Non-pigmented ciliary epithelial cell (primary cell): ENCODE measurements at places on chromosomes 5 and 9.

GRCh38 chr5:141960018-141960417 is 2.0 kb upstream of the PCDH12 start:
- no peak for DNase-seq

DNA sequence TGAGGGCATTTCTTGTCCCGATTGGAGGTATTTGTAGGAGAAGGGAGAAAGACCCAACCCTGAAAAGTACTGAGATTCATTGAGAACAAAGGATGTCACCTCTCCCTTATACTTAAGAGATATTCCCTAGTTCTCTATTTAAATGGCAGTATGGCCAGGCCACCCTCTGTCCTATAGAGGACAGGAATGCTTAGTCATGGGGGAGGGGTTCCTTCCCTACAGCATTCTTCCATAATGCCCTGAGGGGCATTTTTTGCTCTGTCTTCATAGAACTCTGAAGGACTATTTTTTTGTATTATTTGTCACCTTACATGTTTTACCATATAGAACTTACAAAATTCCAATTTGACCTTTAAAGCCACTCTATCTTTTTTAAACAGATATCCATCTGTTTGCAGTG is 176.3 kb downstream of the TMEM161B start:
- DNase-seq: no peak

GRCh38 chr5:32027717-32028458 is 146.2 kb downstream of the GOLPH3 start:
- DNase-seq: peak; percentile 94

DNA sequence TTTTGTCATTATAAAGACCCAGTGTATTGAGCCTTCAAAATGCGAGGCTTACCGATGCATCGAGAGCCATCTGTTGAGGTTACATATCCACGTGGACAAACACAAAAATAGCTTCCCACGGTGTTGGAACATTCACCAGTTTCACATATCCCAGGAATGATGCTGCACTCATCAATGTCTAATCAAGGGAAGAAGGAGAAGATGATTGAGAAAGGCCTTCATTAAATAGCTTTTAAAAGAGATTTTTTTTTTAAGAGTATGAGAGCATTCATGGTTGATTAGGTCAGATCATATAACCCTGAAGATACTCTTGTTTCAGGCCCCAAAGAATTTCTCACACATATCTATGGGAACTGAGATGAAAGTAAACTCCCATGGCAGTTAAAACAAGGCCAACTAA is 129.4 kb downstream of the FBN2 start:
- DNase-seq: no peak

DNA sequence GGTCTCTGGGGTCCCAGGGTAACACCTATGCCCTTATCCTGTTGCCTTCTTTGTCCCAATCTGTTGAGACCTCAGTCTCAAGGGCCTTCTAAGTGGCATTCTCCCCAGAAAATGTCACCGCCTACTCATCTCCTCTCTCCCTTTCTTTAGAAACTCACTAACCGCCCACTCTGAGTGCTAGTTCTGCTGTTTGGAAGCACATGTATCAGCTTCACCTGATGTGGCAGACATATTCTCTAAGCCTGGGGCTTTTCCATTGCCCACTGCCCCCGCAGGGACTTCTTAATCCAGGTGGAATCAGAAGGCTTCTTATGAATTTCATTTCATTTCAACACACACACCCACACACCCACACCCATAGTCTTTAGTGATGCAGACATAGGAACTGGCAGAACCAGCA is 165.1 kb downstream of the ASTN2 start:
- DNase-seq: no peak

DNA sequence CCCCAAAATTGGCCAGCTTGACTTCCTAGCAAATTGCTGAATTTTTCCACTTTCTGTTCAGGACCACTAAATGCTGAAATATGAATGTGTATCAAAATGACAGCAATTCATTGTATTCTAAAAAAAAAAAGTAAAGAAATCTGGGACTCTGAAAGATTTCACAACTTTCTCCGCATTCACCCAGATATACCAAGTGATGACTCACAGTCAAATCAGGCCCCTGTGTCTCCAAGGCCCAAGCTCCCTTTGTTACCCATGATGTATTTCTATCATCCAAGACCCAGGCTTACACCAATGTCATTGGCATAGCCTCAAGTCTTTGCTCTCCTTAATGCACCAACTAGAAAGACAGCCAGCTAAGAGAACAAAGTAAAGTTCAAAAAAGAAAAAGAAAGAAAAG is 493.9 kb downstream of the NTRK2 start:
- DNase-seq: no peak
